ENCODE measurements at places on chromosomes 3 and 15.

- DNase-seq, result no peak
These were observed 43.3 kb upstream of the TOP2B start for GRCh38 chr3:25708036-25708435.

DNA sequence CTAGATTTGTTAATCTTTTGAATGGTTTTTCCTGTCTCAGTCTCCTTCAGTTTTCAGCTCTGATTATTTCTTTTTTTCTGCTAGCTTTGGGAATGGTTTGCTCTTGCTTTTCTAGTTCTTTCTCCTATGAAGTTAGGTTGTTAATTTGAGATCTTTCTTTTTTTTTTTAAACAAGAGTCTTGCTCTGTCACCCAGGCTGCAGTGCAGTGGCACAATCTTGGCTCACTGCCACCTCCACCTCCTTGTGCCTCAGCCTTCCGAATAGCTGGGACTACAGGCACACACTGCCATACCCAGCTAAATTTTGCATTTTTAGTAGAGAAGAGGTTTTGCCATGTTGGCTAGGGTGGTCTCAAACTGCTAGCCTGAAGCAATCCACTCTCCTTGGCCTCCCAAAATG is 56.7 kb downstream of the UQCC5 start:
- no peak for DNase-seq

DNA sequence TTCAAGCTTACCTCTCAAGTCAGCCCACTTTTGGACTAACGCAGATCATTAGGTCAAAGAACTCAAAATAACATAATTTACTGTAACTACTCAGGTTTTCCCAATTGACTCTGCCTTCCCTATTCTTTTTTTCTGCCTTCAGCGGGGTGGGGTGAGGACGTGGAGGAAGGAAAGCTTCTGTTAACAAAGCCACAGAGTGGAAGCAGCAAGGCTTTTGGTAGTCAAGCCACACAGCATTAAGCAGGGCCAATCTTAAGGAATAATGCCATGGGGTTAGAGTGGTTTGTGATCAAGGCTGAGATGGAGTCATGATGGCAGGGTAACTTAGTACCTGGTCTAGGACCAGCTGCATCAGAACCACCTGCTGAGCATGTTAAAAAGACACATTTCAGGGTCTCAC is 277.5 kb downstream of the TIGIT start:
- DNase-seq, result no peak

GRCh38 chr3:172099495-172099808 is 60.1 kb downstream of the FNDC3B start:
- no peak for DNase-seq

DNA sequence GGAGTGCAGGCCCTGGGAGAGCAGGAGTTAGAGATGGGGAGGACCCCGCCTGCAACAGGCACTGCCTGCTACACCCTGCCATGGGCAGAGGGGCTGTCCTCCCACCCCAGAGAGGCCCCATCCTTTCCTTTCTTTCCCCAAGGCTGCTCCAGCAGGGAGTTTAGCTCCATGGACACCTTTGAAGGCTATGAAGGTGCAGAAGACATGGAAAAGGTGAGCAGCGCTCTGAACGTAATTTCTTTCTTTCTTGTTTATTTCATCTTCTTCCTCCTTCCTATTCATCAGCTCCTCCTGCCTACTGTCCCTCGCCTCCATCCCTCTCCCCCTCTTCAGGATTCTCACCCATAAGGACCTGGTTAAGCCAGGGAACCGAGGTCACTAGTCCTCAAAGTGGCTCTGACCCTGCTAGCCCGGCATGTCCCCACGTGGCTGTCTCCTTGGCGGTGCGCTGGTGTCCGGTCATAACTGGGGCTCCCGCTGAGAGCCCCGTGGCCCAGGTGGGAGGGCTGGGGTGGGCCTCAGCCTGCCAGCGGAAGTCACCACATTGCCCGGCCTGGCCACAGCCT is 16.0 kb upstream of the ADIPOQ start:
- DNase-seq, result no peak

DNA sequence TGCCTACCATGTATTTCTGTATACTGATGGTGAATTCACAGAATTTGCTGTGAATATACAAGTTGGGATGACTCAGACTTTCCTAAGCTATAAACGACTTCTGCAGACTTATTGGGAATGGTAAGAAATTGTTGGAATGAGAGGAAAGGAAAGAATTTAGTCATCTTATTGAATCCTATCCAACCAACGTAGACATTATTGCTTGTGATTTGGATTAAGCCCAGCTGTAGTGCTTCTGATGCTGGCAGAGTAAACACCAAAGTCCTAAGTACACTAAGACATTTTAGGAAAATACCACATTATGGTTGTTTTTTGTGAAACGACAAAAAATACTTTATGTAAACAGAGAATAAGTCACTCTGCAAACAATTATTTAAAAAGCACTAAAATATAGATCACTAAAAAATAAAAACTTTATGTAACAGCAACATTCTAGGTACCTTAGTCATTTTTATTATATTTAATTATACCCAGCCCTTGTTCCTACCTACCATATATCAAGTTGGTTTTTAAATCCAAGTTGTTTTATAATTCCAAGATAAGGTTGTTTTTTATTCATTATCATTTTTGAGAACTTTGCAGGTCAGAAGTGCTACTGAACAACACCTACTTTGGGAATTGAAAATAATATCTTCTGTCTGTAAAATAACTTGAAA is 99.2 kb upstream of the MLF1 start:
- peak; percentile 94 for DNase-seq

DNA sequence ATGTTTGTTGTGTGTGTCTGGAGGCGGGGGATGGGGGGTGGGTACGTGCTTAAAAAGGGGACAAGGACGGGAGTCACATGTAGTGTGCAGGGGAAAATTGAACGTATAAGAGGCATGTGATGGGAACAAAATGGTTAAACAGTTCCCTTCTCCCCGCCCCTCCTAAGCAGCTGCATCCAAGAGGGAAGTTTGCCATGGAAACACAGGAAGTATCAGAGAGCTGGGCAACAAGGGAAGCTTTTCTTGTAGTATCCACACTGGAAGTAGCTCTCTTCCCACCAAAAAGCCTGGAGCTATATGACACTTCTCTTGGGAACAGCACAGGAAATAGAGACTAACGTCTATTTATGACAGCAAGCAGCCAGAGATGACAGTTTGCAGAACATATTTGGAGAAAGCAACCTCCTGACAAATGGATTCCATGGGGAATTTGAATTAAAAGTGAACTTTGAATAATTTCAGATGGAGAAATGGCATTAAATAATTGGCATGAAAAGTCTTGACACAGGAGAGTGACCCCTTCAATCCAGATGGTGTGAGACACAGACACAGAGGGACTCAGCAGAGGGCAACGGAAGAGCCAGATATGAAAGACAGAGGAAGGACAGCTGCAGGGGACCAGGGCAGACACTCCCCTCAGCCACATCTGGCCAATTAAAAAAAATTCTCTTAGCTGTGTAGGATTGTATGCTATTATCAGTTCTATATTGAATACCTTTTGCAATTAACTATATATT is 294.2 kb upstream of the TBL1XR1 start:
- DNase-seq, result peak; percentile 77

- DNase-seq, result peak; percentile 7
These were observed 58.0 kb downstream of the CGGBP1 start for GRCh38 chr3:88000853-88001252.

GRCh38 chr3:36957862-36958686 is 13.2 kb upstream of the TRANK1 start:
- peak; percentile 70 for DNase-seq

DNA sequence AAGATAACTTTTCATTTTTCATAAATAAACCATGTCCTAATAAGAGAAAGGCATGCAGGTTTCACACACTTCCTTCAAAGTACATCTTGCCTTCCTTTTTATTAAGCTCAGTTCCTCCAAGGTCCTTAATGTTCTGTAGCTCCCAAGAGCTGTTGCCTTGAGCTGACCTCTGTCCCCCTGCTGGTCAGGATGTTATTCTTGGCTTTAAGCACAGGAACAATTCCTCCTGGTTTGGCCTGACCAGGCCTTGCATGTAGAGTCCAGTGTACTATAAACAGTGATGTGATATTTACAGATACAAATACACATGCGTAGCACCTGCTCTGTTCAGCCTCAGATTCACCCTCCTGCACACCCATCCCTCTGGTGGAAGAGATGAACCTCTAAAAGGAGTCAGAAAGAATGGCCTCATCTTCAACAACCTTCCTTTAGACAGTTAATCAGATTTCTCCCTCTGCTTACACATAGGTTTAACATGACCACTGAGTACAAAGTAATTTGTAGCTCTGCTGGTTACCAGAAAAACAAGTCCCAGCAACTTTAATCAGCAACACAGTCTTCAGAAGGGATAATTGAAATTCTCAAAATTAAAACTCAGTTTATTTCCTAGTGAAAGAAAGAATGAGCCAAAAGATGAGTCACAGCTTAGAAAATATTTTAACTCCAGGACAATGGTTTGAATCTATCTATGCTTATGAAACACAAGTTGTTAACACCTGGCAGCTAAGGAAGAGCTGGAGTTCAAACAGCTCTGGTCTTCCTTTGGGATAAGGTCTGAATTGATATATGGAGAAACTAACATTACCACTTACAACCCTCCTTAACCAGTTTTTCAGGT is 46.5 kb downstream of the PTPN9 start:
- DNase-seq, result peak; percentile 78

GRCh38 chr15:28093752-28094535 is 5.2 kb downstream of the OCA2 start:
- no peak for DNase-seq

DNA sequence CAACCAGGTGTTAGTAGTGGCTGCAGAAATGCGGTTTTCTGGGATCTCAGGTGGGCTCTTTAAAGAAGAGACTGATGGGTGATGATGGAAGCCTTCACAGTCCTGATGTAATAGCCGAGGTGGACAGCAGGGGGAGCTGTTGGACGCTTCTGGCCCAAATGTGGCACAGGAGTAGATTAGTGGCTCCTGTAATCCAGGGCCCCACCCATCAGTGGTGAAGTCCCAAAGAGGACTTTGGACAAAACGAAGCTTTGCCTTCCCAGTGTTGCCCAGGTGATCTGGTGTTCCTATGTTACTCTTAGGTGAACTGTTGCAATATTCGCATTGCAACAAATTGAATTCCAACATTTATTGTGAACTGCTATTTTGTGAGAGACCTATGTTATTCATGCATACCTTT is 31.8 kb upstream of the MYZAP start:
- peak; percentile 59 for DNase-seq

DNA sequence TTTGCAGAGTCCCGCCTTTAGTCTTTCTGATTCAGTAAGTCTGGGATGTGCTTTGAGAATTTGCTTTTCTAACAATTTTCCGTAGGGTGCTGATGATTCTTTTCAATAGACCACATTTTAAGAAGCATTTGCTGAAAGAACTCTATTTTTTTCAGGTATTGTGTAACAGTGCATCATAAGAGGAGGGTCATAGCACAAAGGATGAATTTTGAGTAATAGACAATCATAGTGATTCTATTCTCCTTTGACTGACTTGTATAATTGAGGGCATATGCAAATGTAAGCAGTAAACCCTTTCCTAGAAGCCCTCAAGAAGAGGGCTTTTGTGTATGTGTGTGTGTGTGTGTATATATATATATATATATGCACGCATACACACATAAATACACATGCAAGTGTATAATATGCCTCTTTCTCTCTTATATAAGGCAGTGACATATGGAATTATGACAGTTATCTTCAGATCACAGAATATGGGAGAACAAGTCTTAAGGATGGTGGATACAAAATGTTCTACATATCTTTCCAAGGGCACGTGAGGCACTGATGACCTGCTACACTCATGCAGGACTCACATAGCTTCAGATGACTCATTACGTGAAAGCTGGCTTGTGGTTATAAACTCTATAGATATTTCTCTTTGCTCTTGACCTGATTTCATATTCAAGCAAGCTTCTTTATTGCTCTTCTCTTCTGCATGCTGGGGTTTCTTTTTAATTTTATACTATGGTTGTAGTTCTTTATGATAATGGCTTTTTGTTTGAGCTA is 6.5 kb upstream of the PLSCR1 start:
- peak; percentile 84 for DNase-seq

GRCh38 chr3:27824312-27825200 is 102.4 kb upstream of the EOMES start:
- DNase-seq, result no peak

DNA sequence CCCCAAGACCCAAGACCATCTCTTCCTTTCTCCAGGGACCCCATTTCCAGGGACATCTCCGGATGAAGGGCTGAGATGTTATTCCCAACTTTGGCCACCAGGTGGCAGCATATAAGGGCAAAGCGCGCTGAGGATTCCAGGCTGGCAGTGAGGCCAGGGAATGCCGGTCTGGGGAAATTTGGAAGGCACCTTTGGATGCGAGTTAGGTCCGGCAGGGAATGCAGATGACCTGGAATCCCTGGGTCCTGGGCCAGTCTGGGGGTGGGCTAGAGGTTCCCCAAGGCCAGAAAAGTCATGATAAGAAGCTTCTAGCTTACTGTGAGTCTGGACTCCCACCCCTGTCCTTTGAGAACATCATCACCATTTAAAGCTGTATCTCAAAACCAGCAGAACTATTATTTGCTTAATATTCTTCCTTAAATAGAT is 1.6 kb upstream of the CHST13 start:
- DNase-seq, result peak; percentile 57

GRCh38 chr15:80179025-80179759 is 26.4 kb downstream of the FAH start:
- peak; percentile 93 for DNase-seq

DNA sequence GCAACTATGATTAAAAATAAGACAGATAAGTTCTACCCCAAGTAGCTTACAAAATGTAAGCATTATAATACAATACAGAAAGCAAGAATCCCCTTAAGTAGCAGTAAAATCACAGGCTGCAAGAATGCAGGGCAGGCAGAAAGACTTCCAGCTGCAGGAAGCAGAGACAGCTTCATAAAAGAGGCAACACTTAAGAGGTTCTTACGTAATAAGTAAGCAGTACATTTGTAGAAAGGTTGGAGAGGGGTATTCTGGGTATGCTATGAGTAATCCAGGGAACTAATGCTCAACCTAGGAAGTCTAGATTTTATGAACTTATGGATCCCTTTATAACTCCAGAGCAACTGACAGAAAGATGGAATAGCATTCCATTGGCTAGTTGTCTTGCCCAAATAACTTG is 151.6 kb downstream of the IL5RA start:
- no peak for DNase-seq

DNA sequence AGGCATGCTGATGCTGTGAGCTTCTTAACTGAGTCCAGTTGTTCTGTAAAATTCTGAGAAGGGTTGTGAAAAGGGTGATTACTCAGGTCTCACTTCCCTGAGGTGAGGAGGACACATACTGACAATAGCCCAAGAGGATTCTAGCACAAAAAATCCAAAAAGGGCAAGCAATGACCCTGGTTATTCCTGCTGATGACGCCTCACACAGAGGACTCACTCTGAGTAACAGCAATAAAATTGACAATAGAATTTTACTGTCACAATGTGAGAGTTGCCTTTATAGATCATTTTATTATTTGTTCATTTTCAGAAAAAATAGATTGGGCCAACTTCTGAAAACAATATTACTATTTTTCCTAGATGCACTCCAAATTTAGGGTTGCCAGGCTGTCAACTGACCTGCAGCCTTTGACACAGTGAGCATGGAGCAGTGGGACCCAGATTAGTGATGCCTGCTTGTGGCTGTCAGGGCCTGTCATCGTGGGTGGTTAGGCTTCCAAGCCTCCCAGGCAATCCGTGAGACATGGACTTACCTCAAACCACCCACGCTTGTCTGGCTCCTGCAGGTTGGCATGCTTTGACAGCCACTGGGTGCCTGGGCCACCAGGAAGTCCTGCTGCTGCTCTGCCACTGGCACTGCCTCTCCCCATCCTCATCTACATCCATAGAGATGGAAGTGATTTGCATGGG is 396.0 kb upstream of the THBS1 start:
- peak; percentile 56 for DNase-seq

Measured in EH (cell line).